ENCODE measurements at places on chromosomes 3 and 15.
A peak's percentile ranks its signal among the peaks of the same experiment; 100 is the strongest.

GRCh38 chr3:67620869-67621268 is 33.5 kb downstream of the SUCLG2 start:
- no peak for DNase-seq

- no peak for DNase-seq
Observed at GRCh38 chr3:5929027-5929426, 741.5 kb downstream of the EDEM1 start.

DNA sequence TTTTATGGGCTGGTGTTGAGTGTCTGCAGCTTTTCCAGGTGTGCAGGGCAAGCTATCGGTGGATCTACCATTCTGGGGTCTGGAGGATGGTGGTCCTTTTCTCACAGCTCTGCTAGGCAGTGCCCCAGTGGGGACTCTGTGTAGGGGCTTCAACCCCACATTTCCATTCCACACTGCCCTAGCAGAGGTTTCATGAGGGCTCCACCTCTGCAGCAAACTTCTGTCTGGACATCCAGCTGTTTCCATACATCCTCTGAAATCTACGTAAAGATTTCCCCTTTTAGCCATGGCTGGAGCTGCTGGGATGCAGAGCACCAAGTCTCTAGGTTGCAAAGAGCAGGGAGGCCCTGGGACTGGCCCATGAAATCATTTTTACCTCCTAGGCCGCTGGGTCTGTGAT is 11.6 kb downstream of the RFX7 start:
- DNase-seq: no peak

DNA sequence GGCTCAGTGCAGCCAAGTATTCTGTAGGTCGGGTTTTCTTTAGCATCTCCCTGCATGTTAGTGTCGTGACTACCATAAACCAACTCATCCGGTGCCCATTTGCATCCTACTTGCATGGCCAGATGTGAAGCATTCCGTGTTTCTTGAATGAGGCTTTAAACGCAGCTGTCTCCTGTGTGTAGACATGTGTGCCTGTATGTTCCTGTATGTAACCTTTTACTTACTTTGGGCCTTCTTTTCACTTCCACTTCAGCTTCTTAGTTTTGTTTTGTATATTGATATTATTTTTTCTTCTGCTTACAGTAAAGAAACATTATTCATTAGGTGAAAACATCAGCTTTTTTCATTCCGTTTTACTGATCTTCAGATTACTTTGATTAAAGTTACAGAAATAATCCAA is 267.9 kb downstream of the BBX start:
- no peak for DNase-seq

DNA sequence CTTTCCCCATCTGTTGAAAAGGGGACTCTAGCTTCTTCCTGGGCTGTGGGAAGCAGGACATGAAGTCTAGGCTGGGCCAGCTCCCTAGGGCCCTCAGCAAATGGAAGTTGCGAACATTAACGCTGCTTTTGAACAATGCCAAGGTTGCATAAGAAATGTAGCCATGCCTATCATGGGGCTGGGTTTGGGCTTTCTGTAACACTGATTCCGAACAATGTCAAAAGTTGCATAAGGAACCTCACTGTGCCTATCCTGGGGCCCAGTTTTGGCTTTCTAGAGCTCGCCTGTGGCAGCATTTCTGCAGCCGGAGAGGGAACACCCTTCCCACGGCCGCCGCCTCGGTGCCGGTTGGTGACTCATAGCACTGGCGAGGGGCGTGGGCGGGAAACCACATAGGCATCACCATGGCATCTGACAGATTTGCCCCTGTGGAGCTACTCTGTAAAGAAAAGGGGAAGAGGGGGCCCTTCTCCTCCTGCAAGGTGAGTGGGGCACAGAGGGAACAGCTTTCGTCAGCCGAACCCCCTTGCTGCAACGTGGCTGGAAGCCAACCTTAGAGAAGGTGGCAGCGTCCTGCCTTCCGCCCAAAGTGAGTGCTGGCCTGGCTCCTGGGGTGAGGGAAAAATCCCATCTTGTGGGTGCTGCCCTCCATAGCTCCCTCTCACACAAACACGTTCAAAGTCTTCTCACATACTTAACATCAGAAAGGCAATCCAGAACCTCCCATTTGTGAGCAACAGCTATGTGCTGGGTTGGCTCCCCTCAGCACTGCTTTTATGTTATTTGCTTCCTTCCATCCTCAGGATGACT is 46.6 kb upstream of the ATP2B2 start:
- peak; percentile 68 for DNase-seq

- no peak for DNase-seq
Observed at GRCh38 chr3:90184861-90185260, 1077.4 kb downstream of the EPHA3 start.

DNA sequence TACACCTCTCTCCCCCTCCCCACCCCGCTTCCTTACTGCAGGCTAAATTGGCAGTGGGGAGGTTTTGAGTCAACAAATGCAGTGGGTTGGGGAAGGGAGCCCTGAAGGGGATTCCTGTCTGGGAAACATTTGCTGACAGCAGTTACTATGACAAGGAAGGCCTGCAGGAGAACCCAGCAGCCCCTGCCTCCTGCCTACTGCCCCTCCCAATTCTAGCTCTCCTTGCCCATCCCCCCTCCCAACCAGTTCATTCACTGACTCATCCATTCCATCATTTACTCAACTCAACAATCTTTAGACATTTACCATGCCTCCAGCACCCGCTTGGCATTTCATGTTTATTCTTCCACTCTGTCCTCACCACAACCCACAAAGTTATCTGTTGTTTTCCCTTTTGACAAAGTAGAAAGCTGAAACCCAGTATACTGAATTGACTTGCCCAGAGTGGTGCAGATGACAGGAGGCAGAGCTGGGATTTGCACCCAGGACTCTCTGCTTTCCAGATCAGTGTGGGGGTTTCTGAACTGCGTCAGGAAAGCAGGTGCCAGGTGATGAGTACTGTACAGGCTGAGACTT is 75.0 kb downstream of the MAGEF1 start:
- peak; percentile 5 for DNase-seq

DNA sequence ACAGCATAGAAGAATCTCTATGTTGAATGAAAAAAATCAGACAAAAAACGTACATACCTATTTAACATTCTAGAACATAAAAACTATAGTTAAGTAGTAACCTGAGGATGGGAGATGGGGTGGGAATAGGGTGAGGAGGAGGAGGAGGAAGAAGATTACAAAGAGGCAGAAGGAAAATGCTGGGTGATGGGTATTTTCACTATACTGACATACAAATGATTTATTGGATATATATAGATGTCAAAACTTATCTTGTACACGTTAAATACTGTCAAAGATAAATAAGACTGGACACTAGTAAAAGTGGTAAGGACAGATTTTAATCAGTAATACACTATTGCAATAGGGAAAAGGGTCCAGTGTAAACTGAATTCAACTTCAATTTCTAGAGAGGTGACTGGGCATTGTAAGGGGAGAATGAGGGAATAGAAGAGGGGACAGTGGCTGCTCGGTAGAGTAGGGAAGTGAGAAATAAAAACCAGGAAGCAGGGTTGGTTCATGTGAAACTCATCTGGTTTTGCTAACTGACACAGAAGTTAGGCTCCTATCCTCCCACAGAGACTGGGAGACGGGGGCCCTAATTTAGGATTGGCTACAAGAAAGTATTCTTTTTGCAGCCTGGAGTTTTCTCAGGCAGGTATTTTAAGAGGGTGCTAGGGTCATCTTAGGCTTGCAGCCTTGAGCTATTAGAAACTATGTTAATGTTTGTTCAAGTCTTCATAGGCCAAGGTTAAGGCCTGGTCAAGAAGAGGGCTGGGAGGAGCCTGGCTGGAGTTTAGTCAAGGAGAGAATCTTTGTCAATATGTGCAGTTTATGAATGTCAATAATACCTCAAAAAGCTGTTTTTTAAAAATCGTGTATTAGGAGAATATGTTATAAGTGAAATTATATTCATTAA is 15.0 kb upstream of the C15orf61 start:
- DNase-seq: no peak

- no peak for DNase-seq
Observed at GRCh38 chr15:77625376-77625775, 7.3 kb downstream of the LINGO1 start.

DNA sequence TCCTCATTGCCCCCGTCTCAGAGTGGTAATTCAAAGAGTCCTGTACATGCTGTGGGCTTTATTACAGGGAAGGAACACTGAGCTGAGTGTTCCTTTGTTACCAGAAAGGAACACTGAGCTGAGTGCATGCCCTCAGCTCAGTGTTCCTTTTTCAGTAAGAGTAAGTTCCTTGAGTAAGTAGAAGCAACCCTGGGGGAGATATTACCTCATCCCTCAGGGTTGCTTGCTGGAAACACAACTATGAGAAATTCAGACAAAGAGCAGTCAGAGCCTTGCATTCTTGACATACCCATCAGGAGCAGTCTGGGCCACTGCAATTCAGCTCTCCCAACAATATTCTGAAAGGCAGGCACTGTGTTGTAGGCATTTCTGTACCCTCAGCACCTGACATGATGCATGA is 17.0 kb downstream of the CHRM5 start:
- no peak for DNase-seq

GRCh38 chr3:46576879-46577278 is 10.8 kb upstream of the LRRC2 start:
- no peak for DNase-seq

- DNase-seq: no peak
Observed at GRCh38 chr3:13718000-13718399, 161.9 kb downstream of the WNT7A start.

GRCh38 chr3:65144791-65145351 is 457.1 kb upstream of the ADAMTS9 start:
- no peak for DNase-seq

Measured in activated T-cell treated with anti-CD3 and anti-CD28 coated beads for 1 hour (primary cell).